ENCODE measurements at places on chromosomes 1 and 21.

DNA sequence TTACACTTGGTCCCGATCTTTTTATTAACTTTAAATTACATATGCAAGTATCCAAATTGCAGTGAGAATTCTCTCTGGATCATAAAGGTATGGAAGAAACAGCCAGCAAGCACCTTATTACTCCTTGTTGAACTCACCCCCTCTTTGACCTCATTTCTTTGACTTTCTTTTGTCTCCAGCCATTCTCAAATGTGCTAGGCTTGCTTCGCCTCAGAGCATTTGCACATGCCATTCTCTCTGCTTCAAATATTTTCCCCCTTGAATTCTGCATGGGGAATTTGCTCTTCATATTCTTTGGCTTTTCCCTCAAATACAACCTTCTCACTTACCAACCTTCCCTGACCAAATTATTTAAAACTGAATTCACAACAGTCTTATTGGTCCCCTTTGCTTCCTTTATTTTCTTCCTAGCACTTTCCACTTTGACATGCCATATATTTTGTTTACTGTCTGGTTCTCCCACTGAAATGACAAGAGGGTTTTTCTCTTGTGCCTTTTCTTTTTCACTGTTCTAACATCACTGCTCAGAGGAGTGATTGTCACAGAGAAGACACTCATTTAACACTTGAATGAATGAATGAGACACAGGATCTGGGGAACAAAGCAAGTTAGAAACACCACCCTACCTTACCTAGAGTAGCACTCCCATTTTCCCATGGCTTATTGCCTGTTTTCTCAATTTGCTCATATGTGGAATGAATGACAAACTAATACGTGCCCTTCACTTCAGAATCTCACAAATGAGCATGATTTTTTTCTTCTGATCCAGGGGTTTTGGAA is 1.4 kb upstream of the PGBD2 start:
- DNase-seq, result no peak

DNA sequence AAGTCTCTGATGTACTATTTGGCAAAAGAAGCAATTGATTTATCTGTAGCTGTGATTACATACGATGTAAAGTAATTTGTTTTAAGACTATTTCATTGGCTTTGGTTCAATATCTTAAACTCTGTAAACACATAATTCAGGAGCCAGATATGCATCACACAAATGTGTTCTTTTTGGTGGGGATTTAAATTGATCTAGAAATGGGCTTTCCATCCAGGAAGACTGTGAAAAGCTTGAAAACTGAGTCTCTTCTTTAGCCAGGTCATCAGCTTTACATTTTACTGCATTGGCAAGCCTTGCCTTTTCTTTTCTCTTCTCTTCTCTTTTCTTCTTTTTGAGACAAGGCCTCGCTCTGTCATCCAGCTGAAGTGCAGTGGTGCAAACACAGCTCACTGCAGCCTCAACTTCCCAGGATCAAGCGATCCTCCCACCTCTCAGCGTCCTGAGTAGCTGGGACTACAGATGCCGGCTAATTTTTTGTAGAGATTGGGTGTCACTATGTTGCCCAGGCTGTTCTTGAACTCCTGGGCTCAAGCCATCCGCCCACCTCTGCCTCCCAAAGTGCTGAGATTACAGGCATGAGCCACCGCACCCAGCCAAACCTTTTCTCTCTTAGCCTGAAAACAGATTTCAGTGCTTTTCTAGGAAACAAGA is 1.4 kb downstream of the RCAN3 start:
- no peak for DNase-seq

DNA sequence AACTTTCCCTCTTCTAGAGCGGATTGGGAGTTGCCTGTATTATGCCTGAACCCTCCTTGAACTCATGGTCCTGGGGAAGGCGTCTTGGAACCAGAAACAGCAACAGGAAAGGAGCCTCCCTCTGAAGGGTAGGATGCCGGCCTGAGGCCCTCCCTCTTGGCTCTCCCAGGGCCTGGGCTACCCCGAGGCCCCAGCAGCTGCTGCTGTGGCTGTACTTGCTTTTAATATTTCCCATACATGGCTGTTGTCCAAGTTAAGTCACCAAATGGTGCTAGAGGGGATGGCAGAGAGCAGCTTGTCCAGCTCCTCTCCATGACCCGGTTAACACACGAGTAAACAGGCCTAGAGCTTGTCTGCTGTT is 10.5 kb downstream of the CHRNB2 start:
- DNase-seq, result no peak

GRCh38 chr1:44786138-44786840 is 1.7 kb downstream of the BEST4 start:
- peak; percentile 26 for DNase-seq

- DNase-seq, result no peak
Measured at GRCh38 chr1:170533298-170533697, 1.3 kb downstream of the GORAB start.

GRCh38 chr1:145979746-145980456 is 15.4 kb downstream of the POLR3GL start:
- no peak for DNase-seq

GRCh38 chr1:27403065-27403726 is 10.8 kb downstream of the GPR3 start:
- DNase-seq, result no peak

GRCh38 chr21:34989337-34990151 is 59.6 kb downstream of the RUNX1 start:
- no peak for DNase-seq

GRCh38 chr1:37068897-37069296 is 34.6 kb upstream of the GRIK3 start:
- DNase-seq, result no peak

GRCh38 chr1:89998306-89998705 is 3.4 kb downstream of the ZNF326 start:
- no peak for DNase-seq

DNA sequence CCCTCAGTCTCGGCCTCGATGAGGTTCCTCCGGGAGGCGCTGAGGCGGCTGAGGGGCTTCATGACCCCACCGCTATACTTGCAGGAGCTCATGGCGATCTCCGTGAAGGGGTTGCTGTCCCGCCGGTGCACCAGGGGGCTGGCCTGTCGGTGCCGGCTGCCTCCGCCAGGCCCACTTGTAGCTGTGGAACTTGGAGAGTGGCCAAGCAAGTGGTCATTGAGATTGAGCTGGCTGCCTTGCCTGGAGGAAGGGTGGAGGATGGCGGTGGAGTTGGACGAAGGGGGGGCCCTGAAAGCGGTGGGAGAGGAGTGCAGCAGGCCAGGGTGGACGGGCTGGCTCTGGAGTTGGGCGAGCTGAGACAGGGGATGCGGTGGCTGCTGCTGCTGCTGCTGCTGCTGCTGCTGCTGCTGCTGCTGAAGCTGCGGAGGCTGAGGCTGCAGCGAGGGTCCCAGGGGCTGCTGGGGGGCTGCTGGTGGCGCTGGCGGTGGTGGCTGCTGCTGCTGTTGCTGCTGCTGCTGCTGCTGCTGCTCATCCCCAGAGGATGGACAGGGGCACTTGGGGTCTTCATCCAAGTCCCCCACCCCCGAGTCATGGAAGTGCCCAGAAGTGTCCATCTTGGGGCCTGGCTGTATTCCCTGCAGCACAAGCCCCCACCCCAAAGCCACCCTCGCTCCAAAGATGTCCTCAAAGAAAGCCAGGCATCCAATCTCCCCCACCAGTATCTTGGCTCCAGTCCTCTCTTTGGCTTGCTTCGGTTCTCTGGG is 548 bp downstream of the KCNN3 start:
- DNase-seq, result peak; percentile 55

DNA sequence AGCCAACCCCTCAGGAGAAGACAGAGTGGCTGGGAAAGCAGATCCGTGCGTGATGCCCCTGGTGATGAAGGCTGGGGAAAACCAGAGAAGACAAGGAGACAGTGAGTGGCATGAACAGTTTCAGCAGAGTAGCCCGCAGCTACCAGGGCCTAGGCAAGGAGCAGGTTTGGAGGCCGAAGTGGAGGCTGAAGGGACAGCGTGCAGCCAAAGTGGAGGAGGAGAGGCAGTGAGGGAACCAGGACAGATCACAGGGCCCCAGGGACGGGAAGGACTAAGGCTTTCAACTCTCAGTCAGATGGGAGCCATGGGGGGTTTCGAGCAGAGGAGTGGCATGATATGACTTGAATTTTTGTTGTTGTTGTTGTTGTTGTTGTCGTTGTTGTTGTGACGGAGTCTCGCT is 59.9 kb upstream of the SELENON start:
- DNase-seq, result no peak

GRCh38 chr21:26587736-26588201 is 14.7 kb upstream of the CYYR1 start:
- DNase-seq, result no peak

GRCh38 chr1:206589206-206589605 is 23.1 kb downstream of the EIF2D start:
- DNase-seq, result no peak

DNA sequence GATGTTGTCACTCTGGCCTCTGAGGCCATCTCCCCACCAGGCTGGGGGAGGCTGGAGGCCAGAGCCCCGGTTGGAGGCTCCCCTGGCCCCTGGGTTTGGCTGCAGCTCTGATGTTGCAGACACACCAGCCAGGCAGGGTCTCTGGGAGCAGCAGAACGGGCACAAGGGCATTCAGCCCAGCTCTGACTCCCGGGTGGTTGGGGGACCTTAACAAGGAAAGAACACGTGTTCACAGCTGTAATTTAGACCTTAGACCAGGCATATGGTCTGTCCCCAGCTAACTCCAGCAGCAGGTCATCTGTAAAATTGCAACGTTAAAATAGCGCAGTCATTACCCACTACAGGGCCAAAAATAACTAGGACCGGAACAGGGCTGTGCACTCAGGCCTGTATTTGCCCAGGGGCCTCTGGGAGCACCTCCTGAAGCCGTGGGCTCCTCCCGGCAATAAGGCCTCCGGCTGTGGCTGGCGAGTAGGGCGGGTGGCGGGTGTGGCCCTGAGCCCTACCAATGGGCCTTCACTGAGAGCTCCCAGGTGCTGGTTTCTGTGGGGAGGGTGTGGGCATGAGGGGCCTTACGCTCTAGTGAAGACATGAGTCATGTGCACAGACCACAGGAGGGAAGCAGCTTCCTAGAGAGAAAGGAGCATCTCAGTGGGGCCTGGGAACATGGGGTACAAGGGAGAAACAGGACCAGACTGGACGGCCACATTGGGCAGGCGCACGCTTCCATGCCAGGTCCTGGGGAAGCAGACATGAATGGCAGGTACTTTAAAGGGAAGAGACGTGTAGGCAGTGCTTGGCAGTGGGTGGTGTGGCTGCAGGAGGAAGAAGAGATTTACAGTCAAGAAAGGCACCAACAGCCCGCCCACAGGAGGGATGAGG is 6.1 kb downstream of the LDLRAP1 start:
- no peak for DNase-seq

GRCh38 chr1:233575450-233575849 is 38.5 kb upstream of the KCNK1 start:
- no peak for DNase-seq

DNA sequence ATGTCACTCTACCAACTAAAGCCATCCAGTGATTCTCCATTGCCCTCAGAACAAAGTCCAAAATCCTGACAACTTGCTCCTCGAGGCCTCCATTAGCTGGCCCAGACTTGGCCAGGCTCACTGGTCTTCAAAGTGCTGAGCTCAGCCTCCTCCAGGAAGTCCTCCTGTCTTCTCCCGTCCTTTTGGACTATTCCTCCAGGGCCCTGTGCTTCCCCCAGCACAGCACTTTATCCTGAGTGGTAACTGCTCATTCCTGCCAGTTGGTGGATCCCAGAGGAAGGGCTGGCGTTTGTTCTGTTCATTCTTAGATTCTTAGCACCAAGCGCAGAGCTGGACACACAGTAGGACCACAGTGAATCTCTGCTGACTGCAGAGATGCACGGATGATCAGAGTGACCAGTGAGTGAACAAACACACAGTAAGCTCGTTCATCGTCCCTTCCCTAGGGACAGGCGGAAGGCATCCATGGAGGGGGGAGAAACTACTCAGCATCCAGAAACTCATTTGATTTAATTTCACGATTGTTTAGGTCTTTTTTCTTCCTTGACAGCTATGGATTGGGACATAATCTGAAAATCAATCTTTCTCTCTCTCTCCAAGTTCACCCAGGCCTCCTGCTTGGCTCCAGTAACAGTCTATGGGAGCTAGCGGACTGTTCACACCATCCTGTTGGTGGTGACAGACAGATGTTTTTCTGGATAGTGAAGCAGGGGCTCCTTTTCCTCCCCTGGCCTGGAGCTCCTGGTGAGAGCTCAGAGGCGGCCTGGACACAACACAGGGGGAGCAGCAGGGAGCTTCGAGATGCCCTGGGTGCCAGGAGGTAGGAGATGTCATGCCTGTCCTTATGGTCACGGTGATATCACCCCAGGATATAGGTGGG is 180.2 kb downstream of the PTPRU start:
- DNase-seq, result no peak

DNA sequence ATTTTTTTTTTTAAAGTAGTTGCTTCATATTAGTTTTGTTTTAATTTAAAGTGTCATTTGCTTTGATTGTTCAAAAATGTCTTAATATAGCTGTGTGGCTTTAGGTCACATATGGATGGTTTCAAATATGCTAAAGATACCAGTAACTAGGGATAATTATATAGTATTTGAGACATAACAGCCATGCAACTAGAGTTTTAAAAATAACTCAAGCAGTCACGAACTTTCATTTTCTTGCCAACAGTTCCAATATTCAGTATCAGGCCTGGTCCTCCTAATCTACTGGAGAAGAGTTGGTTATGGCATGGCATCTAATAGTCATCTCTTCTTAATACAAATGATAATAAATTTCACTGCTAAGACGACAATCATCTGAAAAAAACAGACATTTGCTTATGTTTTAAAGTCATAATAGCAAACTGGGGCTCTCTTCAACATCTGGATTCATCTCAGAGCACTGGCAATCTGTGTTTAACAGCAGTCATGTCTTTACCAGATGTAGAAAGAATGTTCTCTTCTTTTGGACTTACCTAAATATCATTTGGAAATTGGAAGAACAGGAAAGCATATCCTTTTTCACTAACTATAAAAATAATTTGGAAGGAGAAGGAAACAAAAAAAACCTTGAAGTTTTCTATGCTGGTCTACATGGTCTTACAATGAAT is 24.1 kb upstream of the A3GALT2 start:
- DNase-seq, result no peak

- no peak for DNase-seq
Measured at GRCh38 chr1:54865238-54866073, 21.5 kb downstream of the DHCR24 start.

DNA sequence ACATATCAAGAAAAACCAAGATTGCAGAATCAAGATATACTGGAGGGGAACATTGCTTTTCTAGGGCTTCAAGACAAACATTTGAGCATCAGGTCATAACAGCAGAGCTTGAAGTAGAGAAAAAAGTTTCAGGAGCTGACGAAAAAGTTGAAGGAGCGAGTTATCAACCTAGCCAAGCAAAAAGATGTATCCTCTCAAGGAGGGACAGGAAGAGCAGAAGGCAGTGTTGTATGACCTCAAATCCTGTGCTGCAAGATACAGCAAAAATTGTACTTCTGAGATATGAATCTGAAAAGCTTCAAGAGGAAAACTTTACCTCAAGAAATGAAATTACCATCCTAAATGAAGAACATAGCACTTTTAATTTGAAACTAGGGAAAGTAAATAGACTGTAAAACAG is 153.1 kb downstream of the AK5 start:
- no peak for DNase-seq

- DNase-seq, result no peak
Measured at GRCh38 chr1:176208034-176208433, 948 bp upstream of the COP1 start.

- DNase-seq, result no peak
Measured at GRCh38 chr1:26274801-26275425, 5.0 kb upstream of the SH3BGRL3 start.

- DNase-seq, result no peak
Measured at GRCh38 chr1:179973198-179974110, 18.8 kb downstream of the CEP350 start.

GRCh38 chr1:61851849-61852669 is 109.8 kb downstream of the PATJ start:
- DNase-seq, result peak; percentile 91

Data from NCI-H2029 treated with DMSO at 0.1 percent for 48 hours (cell line).